ENCODE measurements at places on chromosomes 5 and 9.
A peak's percentile ranks its signal among the peaks of the same experiment; 100 is the strongest.

DNA sequence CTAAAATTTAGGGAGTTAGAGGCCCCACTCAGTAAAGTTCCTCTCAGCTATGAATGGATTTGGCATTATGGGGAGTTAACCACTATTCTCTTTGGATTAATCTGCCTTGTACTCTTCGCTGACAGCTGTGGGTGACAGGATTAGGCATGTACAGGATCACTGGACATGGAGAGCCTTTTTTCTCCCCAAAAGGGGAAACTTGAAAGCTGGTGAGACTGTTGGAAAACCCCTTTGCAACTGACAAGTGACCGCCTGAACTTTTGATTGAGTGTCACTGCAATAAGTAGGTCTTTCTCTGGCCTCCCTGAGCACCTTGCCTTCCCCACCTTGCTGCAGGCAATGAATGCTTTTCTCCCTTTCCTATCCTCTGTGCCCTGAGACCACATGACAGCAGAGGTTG, 68.3 kb downstream of the ERP44 start:
- DNase-seq, result no peak

- peak; percentile 45 for DNase-seq
Measured at GRCh38 chr9:132268725-132269352, 85.9 kb downstream of the SETX start.

GRCh38 chr9:129549684-129550083, 71.2 kb downstream of the C9orf50 start:
- no peak for DNase-seq

GRCh38 chr9:21684231-21684630, 118.2 kb upstream of the MTAP start:
- DNase-seq, result no peak

DNA sequence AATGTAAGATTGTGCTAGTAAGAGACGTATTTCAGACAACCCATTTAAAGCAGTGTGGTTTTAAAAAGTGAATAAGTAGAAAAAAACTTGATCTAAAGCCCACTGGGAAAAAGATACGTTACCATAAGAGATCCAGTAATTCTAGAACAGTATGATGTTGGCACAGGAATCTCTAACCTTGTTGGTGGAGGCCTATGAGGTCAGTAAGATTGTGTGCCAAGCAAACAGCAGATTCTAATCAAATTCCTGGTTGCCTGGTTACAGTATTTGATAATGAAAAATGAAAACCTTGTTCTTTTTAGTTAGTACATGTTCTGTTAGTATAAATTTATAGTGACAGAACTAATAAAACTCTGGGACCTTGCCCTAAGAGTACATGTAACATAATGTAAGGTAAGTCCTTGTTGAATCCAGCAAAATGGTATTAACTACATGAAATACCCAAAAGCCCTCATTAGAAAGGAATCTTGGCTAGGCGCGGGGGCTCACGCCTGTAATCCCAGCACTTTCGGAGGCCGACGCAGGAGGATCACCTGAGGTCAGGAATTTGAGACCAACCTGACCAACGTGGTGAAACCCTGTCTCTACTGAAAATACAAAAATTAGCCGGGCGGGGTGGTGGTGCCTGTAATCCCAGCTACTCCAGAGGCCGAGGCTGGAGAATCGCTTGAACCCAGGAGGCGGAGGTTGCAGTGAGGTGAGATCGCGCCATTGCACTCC, 33.2 kb upstream of the DMXL1 start:
- DNase-seq, result no peak

DNA sequence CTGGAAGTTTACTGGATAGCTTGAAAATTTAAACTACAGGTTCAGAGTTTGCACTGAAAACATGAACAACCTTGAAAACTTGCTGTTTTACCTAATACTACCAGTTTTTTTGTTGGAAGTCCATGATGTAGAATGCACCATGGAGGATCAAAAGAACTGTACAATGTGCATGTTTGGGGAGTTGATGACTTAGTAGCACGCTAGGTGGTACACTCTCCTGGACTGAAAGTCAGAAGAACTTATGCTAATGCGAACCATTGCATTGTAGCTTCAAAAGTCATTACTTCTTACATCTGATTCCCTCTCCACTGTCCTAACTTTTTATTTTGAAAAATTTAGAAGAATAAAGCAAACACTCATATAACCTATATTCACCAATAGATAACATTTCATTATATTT, 211.0 kb downstream of the OSTF1 start:
- DNase-seq, result no peak

- DNase-seq, result no peak
Measured at GRCh38 chr5:154211641-154212390, 21.3 kb downstream of the GALNT10 start.

DNA sequence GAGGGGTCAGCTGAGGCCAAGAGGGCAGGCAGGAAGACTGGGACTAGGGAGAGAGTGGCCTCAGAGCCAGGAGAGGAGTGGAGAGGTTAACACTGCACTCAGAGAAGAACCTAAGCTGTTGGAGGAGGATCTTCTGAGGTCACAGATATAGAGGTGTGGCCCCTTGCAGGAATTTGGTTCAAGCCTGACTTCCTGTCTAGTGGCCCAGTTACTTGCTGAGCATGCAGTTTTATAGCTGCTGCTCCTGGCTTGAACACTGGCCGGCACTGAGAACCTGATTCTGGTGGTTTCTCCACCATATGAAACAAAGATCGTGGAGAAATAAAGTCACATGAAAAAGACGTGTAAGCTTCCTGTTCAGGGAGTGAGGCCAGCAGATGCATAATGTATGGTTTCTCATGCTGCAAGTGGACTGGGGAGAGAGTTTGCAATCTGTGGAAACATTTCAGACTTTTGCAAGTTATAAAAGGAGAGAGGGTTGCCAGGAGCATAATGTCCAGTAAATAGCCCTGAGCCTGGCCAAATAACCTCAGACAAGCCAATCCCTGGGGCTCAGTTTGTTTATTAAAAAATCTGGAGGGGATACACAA, 82.6 kb downstream of the GALNT10 start:
- DNase-seq, result no peak

DNA sequence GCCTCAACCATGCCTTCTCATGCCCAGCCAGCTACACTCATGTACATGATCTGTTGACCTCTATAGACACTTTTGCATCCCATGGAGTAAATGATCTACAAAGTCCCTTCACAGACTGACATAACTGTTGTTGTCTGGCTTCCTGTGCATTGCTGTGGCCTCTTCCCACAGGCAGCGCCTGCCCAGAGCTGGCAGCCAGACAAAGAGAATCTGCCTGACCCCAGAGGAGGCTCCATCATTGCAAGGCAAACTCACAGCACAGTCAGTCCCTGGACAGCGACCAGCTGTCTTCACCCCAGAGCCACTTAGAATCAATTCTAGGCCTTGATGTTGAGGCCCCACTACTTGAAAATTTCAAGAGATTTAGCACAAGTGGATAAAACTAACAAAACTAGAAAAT, 65.5 kb downstream of the INSYN2B start:
- DNase-seq, result no peak

DNA sequence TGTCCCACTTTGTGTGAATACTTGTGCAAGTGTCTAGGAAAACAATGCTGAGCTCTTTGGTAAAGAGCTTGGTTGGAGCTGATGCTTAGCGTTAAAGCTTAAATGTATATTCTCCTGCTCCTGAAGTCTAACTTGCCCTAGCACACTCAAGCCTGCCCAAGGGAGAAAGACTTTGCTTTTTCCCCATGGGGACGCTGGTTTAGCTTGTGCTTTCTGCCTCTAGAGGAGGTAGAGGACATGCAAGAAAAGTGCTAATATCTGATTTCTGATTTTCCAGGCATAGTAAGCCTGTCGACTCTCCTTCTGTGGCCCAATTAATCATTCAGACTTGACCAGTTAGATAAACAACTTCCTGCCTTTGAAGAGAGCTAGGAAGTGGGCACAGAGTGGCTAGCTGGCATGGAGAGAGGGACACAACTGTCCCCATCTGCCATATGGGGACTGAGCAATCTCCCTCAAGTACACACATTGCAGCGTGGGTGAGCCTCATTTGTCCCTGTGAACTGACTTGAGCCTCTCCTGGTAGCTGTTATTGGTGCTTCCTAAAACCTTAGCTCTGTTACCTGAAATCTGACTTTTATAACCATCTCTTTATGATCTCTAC, 348.4 kb downstream of the BRINP1 start:
- DNase-seq, result no peak

GRCh38 chr5:88673253-88674105, 209.5 kb downstream of the MEF2C start:
- DNase-seq, result no peak

DNA sequence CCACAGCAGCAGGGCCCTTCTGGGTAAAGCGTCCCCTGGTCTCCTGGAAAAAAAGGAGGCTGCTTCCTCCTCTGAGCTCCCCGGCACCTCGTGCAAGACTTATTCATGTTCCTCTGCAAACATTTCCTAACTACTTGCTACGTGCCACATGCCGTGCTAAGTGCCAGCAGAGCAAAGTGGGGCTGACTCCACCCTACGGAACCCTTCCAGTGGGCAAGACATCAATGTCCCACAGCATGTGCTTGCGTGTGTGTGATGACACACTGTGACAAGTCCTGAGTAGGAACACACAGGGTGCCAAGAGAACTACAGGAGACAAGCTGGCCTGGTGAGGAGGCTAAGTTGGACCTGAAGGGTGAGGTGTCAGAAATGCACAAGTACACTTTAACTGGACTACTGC, 57.4 kb downstream of the SEMA4D start:
- DNase-seq, result no peak

- no peak for DNase-seq
Measured at GRCh38 chr9:4157584-4158499, 142.0 kb downstream of the GLIS3 start.

DNA sequence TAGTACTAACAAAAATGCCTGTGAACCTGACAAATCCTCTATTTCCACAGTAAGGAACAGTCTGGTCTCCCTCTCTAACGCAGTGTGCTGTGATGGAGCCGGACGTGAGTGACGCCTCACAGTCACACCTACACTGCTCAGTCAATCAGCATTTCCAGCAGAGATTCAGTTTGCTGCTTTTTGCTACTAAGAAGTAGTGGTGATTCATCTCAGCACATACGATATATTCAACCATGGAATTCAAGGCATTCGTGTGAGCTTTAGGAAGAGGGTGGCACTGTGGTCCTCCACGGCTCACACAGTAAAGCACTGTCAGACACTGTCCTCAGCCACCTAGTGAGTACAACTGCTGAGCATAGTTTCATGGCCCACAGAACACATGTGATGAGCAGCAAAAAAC, 70.9 kb downstream of the SETX start:
- DNase-seq, result no peak

DNA sequence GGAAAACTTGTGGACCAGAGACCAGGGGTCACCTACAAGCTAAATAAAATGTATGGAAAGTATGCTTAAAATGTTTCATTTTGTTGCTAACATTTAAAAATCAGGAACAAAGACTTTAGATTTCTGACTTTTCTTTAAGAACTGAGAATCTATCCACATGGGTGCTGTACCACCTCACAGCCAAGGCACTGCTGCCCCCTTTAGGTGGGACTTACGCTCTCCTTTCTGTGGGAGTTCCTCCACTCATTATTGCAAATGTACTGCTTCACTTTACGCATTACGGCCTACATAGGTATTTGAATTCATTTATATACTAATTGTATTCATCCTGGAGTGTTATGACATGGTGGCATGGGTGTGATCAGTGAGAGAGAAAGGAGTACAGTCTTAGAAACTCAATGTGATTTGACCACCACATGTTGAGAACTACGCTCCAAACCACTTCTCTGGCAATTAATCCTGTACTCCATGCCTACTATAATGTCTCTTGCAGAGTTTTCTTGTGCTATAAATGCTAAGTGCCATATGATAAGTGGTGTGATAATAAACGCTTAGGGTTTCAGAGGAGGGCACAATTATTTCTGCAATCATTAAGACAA, 24.7 kb upstream of the CETN3 start:
- no peak for DNase-seq

- no peak for DNase-seq
Measured at GRCh38 chr5:371811-372555, 50.5 kb downstream of the AHRR start.

GRCh38 chr5:115594128-115595047, 7.9 kb downstream of the TICAM2 start:
- no peak for DNase-seq

DNA sequence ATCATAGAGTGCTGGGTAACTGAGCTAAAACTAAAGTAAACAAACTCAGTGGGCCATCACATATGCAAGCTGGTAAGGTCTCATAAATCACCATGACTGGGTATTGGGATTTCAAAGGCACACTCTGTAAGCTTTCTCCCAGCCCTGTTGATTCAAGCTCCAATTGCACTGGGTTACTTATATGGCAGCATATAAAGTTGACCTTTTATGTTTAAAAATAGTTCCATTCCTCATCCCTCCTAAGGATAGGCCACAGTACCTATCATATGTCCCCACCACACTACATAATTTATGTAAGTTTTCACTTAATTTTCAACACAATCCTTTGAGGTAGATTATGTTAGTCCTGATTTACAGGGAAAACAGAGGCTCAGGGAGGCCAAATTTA, 438.4 kb downstream of the RAB3C start:
- DNase-seq, result no peak

- no peak for DNase-seq
Measured at GRCh38 chr9:72932619-72933018, 20.2 kb downstream of the ALDH1A1 start.

GRCh38 chr5:68891718-68892117, 202.1 kb upstream of the SLC30A5 start:
- no peak for DNase-seq

DNA sequence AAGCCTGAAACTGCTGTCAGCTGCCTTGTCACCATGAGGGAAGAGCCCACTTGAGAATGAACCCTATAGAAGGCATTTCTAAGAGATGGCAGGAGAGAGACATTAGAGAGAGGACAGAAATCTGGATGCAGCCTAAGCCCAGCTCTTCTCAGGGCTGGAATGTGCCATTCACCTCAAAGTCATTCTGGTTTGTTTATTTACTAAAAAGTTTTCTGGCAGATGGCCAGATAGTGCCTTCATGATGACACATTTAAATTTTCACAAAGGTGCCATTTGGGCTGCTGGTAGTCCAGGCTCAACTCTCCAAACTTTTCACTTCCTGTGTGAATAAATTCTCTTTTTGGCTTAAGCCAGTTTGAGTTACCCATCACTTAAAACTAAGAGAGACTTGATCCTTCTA, 144.6 kb upstream of the ZNF366 start:
- DNase-seq, result no peak

DNA sequence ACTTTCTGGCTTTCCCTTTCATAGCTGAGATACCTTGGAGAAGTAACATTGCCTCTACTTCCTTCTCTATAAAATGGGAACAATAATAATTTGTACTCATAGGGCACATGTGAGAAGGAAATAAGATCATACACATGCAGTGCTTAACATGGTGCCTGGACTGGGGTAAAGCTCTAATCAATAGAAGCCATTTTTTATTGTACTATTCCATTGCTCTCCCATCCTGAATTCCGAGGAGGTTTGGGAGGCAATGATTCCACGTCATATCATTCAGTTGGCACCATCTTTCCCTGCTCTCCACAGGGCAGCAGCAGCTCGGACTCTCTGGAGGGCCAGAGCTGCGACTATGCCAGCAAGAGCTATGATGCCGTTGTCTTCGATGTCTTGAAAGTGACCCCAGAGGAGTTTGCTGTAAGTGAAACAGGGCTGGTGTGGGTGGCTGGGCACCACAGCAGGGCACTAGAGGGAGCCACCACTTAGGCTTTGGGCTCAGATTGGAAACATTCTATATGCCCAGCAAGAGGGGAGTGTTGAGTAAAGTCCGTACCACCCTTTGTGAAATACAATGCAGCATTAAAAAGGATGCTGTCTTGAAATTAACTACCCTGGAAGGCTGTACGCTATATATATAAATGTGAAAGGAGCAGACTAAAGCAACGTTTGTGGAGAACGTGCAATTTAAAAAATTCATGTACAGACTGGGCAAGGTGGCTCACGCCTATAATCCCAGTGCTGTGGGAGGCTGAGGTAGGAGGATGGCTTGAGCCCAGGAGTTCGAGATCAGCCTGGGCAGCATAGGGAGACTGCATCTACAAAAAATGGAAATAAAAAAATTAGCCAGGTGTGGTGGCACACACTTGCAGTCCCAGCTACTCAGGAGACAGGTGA, 51.2 kb downstream of the RALGPS1 start:
- no peak for DNase-seq

All from stimulated activated CD4-positive, alpha-beta T cell treated with anti-CD3 and anti-CD28 coated beads, Interleukin-1b, Interleukin-23, amount 100 ng/mL, for 1 hour (primary cell).